ENCODE measurements at places on chromosomes 2 and 18. TPM values are rescaled to one million over a fixed set of nuclear protein-coding genes. Genes with fewer than 3 reads are reported as not detected.

OTOS gene
- not detected for total RNA-seq

GLI2 gene
- 1.3 TPM for total RNA-seq

STARD6 gene
- total RNA-seq, result not detected

SIGLEC15 gene
- total RNA-seq, result not detected

SLC8A1 gene
- 33.1 TPM for total RNA-seq
